Astrocyte (in vitro differentiated cells and primary cell): ENCODE measurements at places on chromosomes 12 and 14. TPM values are rescaled to one million over a fixed set of nuclear protein-coding genes. Genes with fewer than 3 reads are reported as not detected.

GABARAPL1 gene
- total RNA-seq = 108 and 119 TPM in 2 replicates

FOXG1 gene
- 0.07 and 0.18 TPM in 2 replicates for total RNA-seq

PIK3C2G gene
- 0.05 TPM in 1 of 2 replicates, not detected in the other for total RNA-seq

PIANP gene
- 3.1 and 3.6 TPM in 2 replicates for total RNA-seq

PTPRR gene
- 1.3 and 1.4 TPM in 2 replicates for total RNA-seq

PTGDR gene
- total RNA-seq = not detected in 2 replicates

DNA sequence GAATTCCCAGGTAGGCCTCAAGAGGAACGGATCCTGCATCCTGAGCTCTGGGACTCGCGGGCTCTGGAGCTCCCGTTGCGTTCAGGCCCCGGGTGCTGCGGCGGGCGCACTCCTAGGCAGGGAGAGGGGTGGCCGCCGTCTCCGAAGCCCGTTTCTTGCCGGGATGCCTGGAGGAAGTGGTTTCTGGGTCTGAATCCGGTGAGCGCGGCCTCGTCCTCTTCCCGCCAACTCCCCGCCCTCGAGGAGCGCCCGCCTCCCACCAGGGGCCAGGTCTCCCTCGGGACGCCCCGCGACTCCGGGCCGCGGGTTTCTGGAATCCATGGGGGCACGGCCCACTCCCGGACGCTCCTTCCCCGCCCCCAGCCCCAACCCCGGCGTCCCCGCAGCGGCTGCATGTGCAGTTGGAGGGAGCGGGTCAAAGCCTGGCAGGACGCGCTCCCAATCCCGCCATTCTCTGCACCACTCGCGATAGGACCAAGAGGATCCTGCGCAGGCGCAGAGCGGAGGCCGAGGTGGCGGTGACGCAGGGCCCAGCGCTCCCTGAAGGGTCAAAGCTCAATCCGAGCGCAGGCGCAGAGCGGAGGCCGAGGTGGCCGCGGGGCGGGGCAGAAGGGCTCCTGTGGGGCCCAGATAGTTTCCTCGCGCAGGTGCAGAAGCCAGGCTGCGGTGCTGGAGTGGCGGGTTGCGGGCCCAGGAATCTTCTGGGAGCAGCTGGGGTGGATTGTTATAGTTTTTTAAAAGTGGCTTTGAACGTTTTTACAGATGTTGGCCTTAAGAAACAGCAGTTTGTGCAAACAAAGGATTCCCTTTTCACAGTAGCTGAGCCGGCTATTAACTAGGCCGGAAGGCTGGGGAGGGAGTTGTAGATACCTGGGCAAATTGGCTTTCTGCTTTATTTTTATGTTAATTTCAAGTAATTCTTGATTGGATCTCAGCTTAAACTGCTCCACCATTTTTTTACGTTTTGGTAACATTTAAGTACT lies 796.4 kb downstream of the AACS start:
- no peak for DNase-seq
- no peak overlapping the region for H3K4me3 ChIP-seq
- no peaks in the 10 kb centered on the region for H3K36me3 ChIP-seq
- no peak overlapping the region for H3K27ac ChIP-seq
- H3K4me1 ChIP-seq = no peaks in the 10 kb centered on the region

- H3K27me3 ChIP-seq = no peaks in the 10 kb centered on the region
- H3K36me3 ChIP-seq = no peaks in the 10 kb centered on the region
- H3K4me1 ChIP-seq = peaks cover 11% of the 10 kb centered on the region
- H3K27ac ChIP-seq = peak overlapping the region; percentile 98
- peak; percentile 29 for DNase-seq
Observed at GRCh38 chr12:79934281-79935020, 446 bp downstream of the PPP1R12A start.

GRCh38 chr14:77154421-77154820 lies 12.8 kb upstream of the ZDHHC22 start:
- no peak for DNase-seq
- peaks cover 21% of the 10 kb centered on the region for H3K27me3 ChIP-seq
- no peak overlapping the region for H3K27ac ChIP-seq
- peaks cover 6% of the 10 kb centered on the region for H3K4me1 ChIP-seq

- no peak overlapping the region for H3K27ac ChIP-seq
- DNase-seq = peak; percentile 7
- H3K36me3 ChIP-seq = no peaks in the 10 kb centered on the region
- H3K4me1 ChIP-seq = no peaks in the 10 kb centered on the region
Observed at GRCh38 chr12:1171657-1172408, 180.8 kb downstream of the ERC1 start.

GRCh38 chr12:45077251-45077650 lies 26.4 kb upstream of the DBX2 start:
- no peak overlapping the region for H3K4me3 ChIP-seq
- no peak for DNase-seq
- no peaks in the 10 kb centered on the region for H3K36me3 ChIP-seq
- no peaks in the 10 kb centered on the region for H3K4me1 ChIP-seq
- no peak overlapping the region for H3K27ac ChIP-seq

DNA sequence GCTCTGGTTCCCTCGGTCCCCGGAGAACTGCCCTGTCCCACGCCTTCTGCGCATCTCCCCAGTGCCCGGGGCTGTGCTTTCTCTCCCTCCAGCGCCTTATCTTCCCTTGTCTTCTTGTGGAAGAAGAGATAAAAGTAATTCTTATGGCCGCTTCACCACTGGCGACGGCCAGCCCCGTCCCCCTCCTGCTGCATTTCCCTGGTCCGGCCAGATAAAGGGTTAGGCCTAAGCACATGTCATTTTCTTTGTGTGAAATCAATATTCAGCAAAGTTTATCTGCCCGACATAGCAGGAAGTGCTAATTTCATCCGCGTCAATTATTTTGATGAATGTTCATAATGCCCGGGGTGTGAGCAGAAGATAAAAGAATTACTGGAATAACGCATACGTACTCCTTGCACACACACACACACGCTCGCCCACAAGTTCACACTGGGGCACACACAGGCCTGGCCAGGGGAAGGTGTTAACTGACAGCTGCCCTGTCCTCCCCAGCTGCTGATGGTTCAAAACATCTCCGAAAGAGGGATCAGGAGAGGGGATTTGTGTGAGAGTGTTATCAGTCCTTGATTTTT lies 177.7 kb upstream of the LHX5 start:
- no peaks in the 10 kb centered on the region for H3K4me1 ChIP-seq
- H3K27me3 ChIP-seq = peaks cover 6% of the 10 kb centered on the region
- no peak for DNase-seq
- H3K27ac ChIP-seq = no peak overlapping the region
- no peaks in the 10 kb centered on the region for H3K36me3 ChIP-seq
- no peak overlapping the region for H3K4me3 ChIP-seq

DNA sequence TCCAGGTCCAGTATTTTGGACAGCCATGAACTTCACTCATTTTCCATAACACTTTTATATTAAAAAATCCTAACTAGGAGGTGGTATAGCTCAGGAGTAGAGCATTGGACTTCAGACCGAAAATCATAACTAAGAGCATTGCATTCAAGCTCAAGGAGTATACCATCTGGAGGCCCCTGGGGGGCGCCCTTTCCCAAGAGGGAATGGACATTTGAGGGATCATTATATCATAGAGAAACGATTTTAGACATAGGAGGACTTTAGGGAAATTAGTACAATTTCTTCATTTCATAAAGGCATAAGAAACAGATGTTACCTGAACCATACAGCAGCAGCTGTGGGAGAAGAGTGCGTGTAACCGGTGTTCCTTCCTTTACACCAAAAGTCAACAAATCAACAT lies 5.2 kb upstream of the ATG14 start:
- H3K27ac ChIP-seq = no peak overlapping the region
- no peaks in the 10 kb centered on the region for H3K36me3 ChIP-seq
- H3K27me3 ChIP-seq = no peaks in the 10 kb centered on the region
- no peaks in the 10 kb centered on the region for H3K4me1 ChIP-seq

DNA sequence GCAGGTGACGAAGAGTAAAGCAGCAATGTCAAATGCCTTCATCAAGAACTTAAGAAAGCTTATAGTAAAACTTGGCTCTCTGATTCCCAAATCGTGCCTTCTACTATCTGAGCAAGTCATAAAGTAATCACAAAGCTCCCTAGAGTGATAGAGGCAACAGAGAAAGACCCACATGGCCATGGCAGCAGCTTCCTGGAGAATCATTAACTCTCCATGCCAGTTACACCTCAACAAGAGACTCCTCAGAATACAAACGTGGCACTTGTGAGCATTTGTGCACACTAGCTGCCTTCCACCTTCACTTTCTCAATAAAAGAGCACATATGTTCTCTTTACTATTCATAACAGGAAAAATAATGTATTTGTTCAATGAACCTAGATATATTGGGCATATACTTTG lies 48.0 kb downstream of the PLCZ1 start:
- H3K36me3 ChIP-seq = no peaks in the 10 kb centered on the region
- peak overlapping the region; percentile 68 for H3K27ac ChIP-seq
- no peaks in the 10 kb centered on the region for H3K27me3 ChIP-seq
- no peak overlapping the region for H3K4me3 ChIP-seq
- DNase-seq = no peak

GRCh38 chr12:116346222-116346621 lies 68.7 kb upstream of the MED13L start:
- H3K4me1 ChIP-seq = peaks cover 8% of the 10 kb centered on the region
- H3K27me3 ChIP-seq = no peaks in the 10 kb centered on the region
- DNase-seq = peak; percentile 46
- no peak overlapping the region for H3K4me3 ChIP-seq

DNA sequence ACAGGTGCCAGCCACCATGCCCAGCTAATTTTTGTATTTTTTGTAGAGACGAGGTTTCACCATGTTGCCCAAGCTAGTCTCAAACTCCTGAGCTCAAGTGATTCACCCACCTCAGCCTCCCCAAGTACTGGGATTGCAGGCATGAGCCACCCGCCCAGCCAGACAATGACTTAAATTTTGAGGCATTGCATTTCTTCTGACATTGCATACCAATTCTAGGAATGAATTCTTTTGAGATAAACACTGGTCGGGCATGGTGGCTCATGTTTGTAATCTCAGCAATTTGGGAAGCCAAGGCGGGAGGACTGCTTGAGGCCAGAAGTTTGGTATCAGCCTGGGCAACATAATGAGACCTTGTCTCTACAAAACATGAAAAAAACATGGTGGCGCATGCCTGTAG lies 2.5 kb upstream of the CELA1 start:
- peaks cover 14% of the 10 kb centered on the region for H3K4me1 ChIP-seq
- no peaks in the 10 kb centered on the region for H3K36me3 ChIP-seq
- no peak overlapping the region for H3K4me3 ChIP-seq
